ENCODE measurements at places on chromosomes 7 and 10.

- DNase-seq = peak; percentile 62
Measured at GRCh38 chr7:1123715-1124114, 35.8 kb downstream of the GPER1 start.

GRCh38 chr7:47337531-47337930 is 244.4 kb downstream of the TNS3 start:
- DNase-seq = no peak

DNA sequence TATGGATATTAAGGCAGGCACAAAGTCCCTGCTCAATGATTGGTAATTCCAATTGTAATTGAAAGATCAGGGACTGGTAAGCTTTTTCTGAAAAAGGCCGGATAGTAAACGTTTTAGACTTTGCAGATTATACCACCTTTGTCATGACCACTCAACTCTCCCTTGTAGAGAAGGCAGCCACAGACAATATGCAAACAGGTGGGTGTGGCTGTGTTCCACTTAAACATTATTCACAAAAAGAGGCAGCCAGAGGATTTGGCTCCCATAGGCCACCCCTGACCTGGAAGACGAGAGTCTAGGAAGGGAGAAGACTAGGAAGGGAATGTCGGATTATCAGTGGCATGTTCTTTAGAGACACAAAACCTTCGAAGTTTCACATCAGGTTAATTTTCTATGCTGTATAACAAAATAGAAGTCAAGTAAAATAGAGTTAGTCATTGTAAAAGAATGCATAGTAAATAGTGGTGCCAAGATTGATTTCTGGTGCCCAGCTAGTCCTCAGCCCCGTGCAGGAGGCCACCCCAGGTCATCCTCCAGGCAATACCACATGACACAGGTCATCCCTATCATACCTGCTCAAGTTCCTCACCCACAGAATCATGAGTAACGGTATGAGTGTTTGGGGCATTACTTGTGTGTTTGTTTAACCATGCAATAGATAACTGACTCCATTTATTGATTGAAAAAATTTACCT is 193.8 kb downstream of the PLPP4 start:
- DNase-seq = no peak

- no peak for DNase-seq
Measured at GRCh38 chr7:132291481-132291880, 284.8 kb downstream of the PLXNA4 start.

- no peak for DNase-seq
Measured at GRCh38 chr10:44902941-44903545, 8.1 kb upstream of the TMEM72 start.

DNA sequence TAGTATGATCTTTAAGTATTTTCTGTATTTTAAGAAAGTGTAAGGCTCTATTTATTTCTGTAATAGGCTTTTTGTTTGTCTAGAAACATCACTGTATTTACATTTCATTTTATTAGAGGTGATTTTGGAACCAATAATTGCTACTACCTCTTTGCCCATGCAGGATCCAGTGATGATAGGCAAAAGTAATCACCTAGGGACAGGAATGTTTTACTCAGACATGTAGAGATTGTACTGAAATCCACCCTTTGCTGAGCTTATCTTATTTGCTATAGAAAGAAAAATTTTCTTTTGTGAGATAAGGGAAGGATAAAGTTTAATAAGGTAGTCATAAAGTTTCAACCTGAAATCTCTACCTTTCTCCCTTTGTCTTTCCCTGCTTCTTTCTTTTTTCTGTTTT is 73.5 kb downstream of the MKLN1 start:
- no peak for DNase-seq

- no peak for DNase-seq
Measured at GRCh38 chr7:153835103-153835502, 217.1 kb upstream of the DPP6 start.
